ENCODE measurements at places on chromosomes 6 and 20. TPM values are rescaled to one million over a fixed set of nuclear protein-coding genes. Genes with fewer than 3 reads are reported as not detected.

Gene TDP2
- total RNA-seq: 72.9 TPM

Gene SYCP2L
- total RNA-seq: 0.12 TPM

Gene OR2H1
- total RNA-seq: not detected

Gene SRXN1
- total RNA-seq: 17.4 TPM

DNA sequence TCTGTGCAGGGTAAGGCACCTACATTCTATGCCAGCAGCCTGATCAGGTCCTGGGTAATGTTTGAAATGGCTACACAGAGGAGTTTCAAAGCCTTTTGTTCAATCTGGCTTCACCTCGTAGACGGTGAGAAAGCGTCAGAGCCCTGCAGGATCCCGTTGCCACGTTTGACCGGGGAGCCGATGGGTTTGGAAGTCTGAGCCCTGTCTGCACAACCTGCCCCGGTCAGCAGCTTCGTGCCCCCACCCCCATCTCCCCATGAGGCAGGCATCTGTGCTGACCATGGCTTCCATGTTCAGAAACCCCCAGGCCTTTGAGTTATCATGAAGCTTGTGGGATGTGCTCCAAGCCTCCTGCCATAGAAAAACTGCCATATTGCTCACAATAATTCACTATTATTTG is 63.9 kb downstream of the PTPN1 start:
- no peaks in the 10 kb centered on the region for H3K27me3 ChIP-seq
- peaks cover 32% of the 10 kb centered on the region for H3K36me3 ChIP-seq
- H3K27ac ChIP-seq: no peak overlapping the region
- H3K4me3 ChIP-seq: no peak overlapping the region
- H3K4me1 ChIP-seq: peaks cover 19% of the 10 kb centered on the region

- no peaks in the 10 kb centered on the region for H3K36me3 ChIP-seq
- DNase-seq: no peak
- H3K4me1 ChIP-seq: no peaks in the 10 kb centered on the region
- no peak overlapping the region for H3K4me3 ChIP-seq
- H3K27me3 ChIP-seq: no peaks in the 10 kb centered on the region
Measured at GRCh38 chr6:157054531-157054979, 268.8 kb downstream of the TMEM242 start.

Gene MAP7
- 29.5 TPM for total RNA-seq

Gene CST2
- total RNA-seq: not detected

Gene MOG
- total RNA-seq: not detected

GRCh38 chr6:143525356-143525755 is 13.8 kb upstream of the FUCA2 start:
- H3K36me3 ChIP-seq: no peaks in the 10 kb centered on the region
- H3K4me1 ChIP-seq: peaks cover 17% of the 10 kb centered on the region
- H3K4me3 ChIP-seq: no peak overlapping the region
- no peak for DNase-seq
- H3K27ac ChIP-seq: no peak overlapping the region

Gene SIRPD
- total RNA-seq: not detected

GRCh38 chr20:25221592-25222460 is 26.1 kb upstream of the PYGB start:
- no peak for DNase-seq
- H3K36me3 ChIP-seq: peaks cover 9% of the 10 kb centered on the region
- H3K27me3 ChIP-seq: no peaks in the 10 kb centered on the region
- H3K4me1 ChIP-seq: no peaks in the 10 kb centered on the region

DNA sequence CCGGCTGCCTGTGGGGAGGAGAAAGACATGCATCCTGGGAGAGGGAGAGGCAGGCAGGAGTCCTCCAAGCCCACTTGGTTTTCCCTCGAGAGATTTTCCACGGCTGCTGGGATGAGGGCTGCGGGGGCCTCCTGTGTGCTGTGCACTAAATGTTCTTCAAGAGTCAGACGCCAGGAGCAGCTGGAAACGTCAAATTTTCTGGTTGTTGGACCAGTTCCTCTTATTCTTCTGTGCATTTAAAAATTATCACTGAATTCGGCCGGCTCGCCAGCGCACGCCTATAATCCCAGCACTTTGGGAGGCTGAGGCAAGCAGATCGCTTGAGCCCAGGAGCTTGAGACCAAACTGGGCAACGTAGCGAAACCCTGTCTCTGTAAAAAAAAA is 32.8 kb upstream of the NTSR1 start:
- DNase-seq: no peak
- H3K27me3 ChIP-seq: peaks cover 37% of the 10 kb centered on the region
- no peak overlapping the region for H3K27ac ChIP-seq

DNA sequence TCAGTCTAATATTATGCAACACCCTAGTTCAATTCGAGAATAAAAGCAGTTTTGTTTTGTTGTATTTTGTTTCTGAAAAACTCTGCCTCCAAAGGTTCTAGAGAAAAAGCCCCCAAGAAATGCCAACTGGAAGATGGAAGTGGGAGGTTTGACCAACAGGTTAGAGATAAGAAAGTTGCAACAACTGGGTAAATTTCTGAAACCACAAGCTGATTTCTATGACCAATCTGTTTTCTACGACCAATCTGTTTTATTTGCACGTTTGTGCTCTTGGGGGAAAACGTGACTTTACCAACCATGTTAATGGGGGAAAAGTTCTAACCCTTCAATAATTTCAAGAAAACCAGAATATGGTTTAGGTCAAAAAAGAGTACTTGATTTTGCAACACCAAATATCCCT is 173.2 kb downstream of the PDE7B start:
- no peak overlapping the region for H3K27ac ChIP-seq
- no peaks in the 10 kb centered on the region for H3K36me3 ChIP-seq
- no peaks in the 10 kb centered on the region for H3K4me1 ChIP-seq
- no peak overlapping the region for H3K4me3 ChIP-seq

GRCh38 chr6:84867521-84867920 is 103.1 kb upstream of the TBX18 start:
- no peaks in the 10 kb centered on the region for H3K36me3 ChIP-seq
- DNase-seq: peak; percentile 13
- no peak overlapping the region for H3K4me3 ChIP-seq
- H3K27me3 ChIP-seq: no peaks in the 10 kb centered on the region
- H3K27ac ChIP-seq: no peak overlapping the region
- peaks cover 9% of the 10 kb centered on the region for H3K4me1 ChIP-seq

GRCh38 chr20:2108498-2108897 is 6.9 kb downstream of the STK35 start:
- no peaks in the 10 kb centered on the region for H3K27me3 ChIP-seq
- no peak for DNase-seq
- peaks cover 10% of the 10 kb centered on the region for H3K36me3 ChIP-seq

Gene DNMT3B
- 8.4 TPM for total RNA-seq

- peaks cover 11% of the 10 kb centered on the region for H3K4me1 ChIP-seq
- H3K27ac ChIP-seq: no peak overlapping the region
Measured at GRCh38 chr6:2157441-2158127, 87.8 kb downstream of the GMDS start.

GRCh38 chr6:132969196-132969595 is 154.8 kb downstream of the RPS12 start:
- H3K27ac ChIP-seq: no peak overlapping the region
- H3K4me1 ChIP-seq: peaks cover 36% of the 10 kb centered on the region
- H3K36me3 ChIP-seq: no peaks in the 10 kb centered on the region
- H3K27me3 ChIP-seq: no peaks in the 10 kb centered on the region
- H3K4me3 ChIP-seq: no peak overlapping the region

- no peaks in the 10 kb centered on the region for H3K4me1 ChIP-seq
- H3K4me3 ChIP-seq: no peak overlapping the region
- no peak for DNase-seq
Measured at GRCh38 chr6:63371104-63371715, 51.4 kb upstream of the LGSN start.

Gene OPN5
- total RNA-seq: not detected

- no peak for DNase-seq
- no peak overlapping the region for H3K4me3 ChIP-seq
- no peak overlapping the region for H3K27ac ChIP-seq
- H3K27me3 ChIP-seq: no peaks in the 10 kb centered on the region
Measured at GRCh38 chr6:4049246-4049645, 29.7 kb downstream of the FAM217A start.

Gene COX4I2
- not detected for total RNA-seq

- H3K36me3 ChIP-seq: peaks cover 16% of the 10 kb centered on the region
- H3K4me3 ChIP-seq: no peak overlapping the region
- H3K27me3 ChIP-seq: no peaks in the 10 kb centered on the region
- peaks cover 26% of the 10 kb centered on the region for H3K4me1 ChIP-seq
- peak; percentile 87 for DNase-seq
Measured at GRCh38 chr20:39004508-39004907, 42.4 kb downstream of the DHX35 start.

DNA sequence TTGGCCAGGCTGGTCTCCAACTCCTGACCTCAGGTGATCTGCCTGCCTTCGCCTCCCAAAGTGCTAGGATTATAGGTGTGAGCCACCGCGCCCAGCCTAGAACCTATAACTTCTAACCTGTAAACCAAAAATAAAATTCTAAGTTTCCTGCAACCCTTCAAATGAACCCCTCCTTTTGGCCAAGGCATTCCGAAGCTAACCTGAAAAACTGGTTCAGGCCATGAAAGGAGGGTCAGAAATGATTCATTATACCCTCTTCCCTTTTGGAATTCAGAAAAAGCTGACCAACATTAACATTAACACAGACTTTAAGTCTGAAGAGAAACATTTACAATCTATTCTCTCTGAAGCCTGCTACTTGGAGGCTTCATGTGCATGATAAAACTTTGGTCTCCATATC is 165.1 kb downstream of the TINAG start:
- no peaks in the 10 kb centered on the region for H3K27me3 ChIP-seq
- peak; percentile 24 for DNase-seq
- H3K4me1 ChIP-seq: peaks cover 15% of the 10 kb centered on the region
- peak overlapping the region; percentile 28 for H3K27ac ChIP-seq
- no peak overlapping the region for H3K4me3 ChIP-seq
- H3K36me3 ChIP-seq: no peaks in the 10 kb centered on the region

- H3K36me3 ChIP-seq: no peaks in the 10 kb centered on the region
- no peak for DNase-seq
- no peak overlapping the region for H3K4me3 ChIP-seq
- no peak overlapping the region for H3K27ac ChIP-seq
- H3K27me3 ChIP-seq: no peaks in the 10 kb centered on the region
- H3K4me1 ChIP-seq: no peaks in the 10 kb centered on the region
Measured at GRCh38 chr6:150698391-150698790, 98.7 kb downstream of the PLEKHG1 start.

GRCh38 chr6:78430521-78430920 is 436.8 kb upstream of the IRAK1BP1 start:
- no peaks in the 10 kb centered on the region for H3K36me3 ChIP-seq
- H3K27me3 ChIP-seq: no peaks in the 10 kb centered on the region
- no peaks in the 10 kb centered on the region for H3K4me1 ChIP-seq
- no peak overlapping the region for H3K4me3 ChIP-seq
- no peak for DNase-seq

- no peak overlapping the region for H3K27ac ChIP-seq
- no peak for DNase-seq
- H3K4me1 ChIP-seq: no peaks in the 10 kb centered on the region
- no peaks in the 10 kb centered on the region for H3K36me3 ChIP-seq
Measured at GRCh38 chr6:153334121-153334520, 203.0 kb upstream of the RGS17 start.

Gene SLC25A27
- total RNA-seq: 8.8 TPM

DNA sequence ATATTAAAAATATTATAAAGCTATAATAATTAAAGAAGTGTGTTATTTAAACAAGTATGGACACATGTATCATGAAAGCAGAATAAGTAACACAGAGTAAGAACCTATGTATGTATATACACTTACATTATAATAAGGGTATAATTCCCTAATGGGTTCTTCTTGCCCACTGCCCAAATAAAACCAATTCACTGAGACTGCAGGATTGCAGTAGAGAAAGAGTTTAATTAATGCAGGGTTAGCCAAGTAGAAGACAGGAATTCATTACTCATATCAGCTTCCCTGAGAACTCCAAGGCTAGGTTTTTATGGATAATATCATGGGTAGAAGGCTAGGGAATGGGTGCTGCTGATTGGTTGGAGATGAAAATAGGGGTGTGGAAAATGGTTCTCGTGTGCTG is 53.8 kb upstream of the SAMD3 start:
- H3K4me1 ChIP-seq: no peaks in the 10 kb centered on the region
- no peaks in the 10 kb centered on the region for H3K36me3 ChIP-seq
- H3K4me3 ChIP-seq: no peak overlapping the region
- no peak for DNase-seq

DNA sequence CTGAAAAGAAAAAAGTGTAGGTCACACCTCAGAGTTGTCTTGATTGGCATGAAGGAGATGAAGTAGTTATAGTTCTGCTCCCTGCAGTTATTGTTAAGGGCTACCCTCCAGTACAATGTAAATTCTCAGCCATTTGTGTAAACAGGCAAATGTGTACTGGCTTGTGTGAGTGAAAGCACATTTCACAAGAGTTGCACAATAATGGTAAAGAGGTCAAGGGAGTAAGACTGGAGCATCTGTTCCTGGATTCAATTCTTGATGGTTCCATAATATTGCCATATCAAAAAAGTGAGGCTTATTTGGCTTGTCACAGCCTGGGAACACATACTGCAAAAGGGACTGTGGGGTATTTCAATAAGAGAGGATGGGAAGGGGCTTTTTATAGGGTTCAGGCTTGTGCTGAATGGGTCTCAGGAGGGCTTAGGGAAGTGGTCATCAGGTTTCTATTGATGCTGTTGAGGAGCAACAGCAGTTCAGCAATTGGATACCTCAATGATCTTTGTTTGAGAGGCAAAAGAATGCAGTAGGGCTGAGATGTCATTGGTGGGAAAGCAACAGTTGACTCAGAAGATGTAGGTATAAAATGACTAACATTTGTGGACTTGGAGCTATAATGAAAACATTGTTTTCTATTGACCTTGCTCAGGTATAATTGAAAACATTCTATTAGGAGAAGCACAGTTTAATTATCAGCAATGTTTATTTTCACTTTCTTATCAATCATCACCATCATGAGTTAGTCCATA is 402.6 kb downstream of the BCKDHB start:
- H3K4me3 ChIP-seq: no peak overlapping the region
- no peaks in the 10 kb centered on the region for H3K36me3 ChIP-seq
- H3K27ac ChIP-seq: no peak overlapping the region
- DNase-seq: no peak

DNA sequence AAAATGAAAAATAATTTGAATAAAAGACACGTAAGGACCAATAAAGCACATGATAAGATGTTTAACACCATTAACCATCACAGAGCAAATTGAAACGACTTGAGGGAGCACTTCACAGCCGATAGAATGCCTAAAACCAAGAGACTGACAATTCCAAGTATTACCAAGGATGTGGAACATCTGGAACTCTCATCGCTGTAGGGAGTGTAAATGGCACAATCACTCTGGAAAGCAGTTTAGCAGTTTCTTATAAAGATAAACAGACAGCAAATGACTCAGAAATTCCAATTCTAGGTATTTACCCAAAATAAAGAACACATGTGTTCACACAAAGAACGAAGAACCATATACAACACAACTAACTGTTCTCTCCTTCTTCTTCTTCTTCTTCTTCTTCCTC is 8.5 kb upstream of the UBD start:
- H3K36me3 ChIP-seq: no peaks in the 10 kb centered on the region
- no peak overlapping the region for H3K27ac ChIP-seq
- no peaks in the 10 kb centered on the region for H3K27me3 ChIP-seq
- no peak overlapping the region for H3K4me3 ChIP-seq
- DNase-seq: no peak
- H3K4me1 ChIP-seq: peaks cover 7% of the 10 kb centered on the region

DNA sequence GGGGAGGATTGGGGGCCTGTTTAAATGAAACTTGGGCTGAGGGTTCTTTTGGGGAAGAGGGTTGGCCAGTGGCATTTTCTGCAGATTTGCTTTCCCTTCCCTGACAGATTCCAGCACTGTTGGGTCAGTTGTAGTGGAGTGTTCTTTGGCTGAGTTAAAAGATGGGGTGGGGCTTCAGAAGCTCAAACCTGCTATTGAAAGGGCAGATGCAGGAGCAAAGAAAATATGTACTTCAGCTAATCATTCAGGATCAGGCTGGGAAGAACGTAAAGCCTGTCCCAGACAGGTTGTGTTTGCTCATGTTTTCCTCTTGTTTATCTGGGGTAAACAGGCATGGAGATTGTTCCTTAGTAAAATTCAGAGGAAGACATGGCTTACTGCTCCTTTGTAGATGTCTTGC is 2.5 kb downstream of the SASH1 start:
- H3K27me3 ChIP-seq: no peaks in the 10 kb centered on the region
- H3K27ac ChIP-seq: no peak overlapping the region
- peaks cover 18% of the 10 kb centered on the region for H3K4me1 ChIP-seq

All from Calu3 (cell line).